Brain microvascular endothelial cell (primary cell): ENCODE measurements at places on chromosomes 12 and 14.
A peak's percentile ranks its signal among the peaks of the same experiment; 100 is the strongest.

GRCh38 chr12:41950455-41950854 is 194.2 kb downstream of the GXYLT1 start:
- DNase-seq = no peak

DNA sequence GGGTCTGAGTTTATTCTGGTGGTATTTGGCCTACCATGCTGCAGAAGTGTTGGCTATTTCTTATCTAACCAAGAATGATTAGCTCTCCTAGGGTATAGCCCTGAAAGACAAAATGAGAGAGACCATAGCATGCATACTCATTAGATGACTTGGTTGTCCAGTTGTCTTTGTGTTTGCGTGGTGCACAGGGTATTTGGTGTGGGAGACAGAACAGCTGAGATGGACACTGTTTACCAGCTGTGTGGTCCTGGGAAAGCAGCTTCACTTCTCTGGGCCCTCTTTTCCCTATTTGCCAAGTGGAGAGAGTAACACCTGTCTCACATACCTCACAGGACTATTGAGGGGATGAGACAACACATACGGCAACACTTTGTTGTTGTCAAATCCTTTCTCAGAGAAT is 95.6 kb downstream of the SLC8A3 start:
- DNase-seq = no peak

DNA sequence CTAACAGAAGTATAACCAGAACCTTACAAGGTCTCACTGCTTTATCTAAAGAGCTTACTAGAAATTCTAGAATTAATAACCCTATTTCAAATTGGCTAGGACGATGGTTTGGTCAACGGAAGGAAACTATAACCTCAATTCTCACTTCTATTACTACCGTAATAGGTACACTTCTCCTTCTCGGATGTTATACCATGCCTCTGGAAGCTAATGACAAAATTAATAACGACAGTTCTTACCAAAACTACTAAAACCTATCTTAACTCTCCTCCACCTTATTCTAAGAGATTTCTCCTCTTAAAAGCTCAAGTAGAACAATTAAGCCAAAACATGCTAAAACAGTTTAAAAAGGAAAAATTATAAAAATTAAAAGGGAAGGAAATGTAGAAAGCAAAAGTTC is 23.7 kb upstream of the UBC start:
- DNase-seq = no peak

DNA sequence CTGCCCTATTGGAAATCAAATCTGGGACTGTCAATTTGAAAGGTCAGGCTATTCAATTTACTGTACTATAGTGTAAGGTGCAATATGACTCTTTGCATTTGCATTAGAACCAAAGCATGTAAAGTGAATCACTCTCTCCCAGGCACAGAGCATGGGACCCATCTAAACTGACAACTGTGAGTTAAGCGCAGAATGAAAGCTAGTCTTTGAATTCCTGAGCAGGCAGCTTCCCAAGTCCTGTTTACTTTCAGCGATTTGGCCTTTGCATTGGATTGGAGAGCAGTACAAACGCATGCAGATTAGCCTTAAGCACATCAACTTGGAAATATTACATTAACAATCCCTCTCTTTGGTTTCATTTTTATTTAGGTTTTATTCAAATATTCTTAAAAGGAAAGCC is 74.6 kb downstream of the RERG start:
- no peak for DNase-seq

DNA sequence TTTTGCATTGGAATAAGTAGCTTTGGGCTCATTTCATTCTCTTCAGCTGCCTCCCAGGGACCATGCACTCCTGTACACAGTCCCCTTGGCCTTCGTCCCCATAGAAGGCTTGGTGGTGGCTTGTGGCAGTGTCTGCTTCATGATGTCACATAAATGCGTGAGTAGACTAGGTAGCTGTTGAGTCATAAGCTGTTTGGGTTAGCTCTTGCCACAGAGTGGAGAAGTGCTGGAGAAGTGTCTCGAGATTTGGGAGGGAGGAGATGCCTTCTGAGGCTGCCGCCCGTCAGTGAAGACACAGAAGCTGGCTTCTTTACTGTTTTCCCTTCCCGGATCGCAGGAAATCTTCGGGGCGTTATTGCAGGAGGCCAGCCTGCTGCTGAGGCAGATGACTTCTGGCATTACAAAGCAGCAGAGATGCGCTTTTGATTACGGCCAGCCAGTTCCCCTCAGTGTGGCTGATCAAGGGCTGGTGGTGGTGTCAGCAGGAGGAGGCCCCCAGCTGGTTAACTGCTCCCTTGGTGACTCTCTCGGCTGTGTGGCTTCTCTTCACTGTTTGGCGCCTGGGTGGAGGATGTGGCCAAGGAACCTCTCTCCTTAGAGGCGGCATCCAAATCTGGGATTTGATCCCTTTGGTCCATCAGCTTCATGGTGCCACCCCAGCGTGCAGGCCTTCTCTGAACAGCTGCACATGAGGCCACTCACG is 67.6 kb downstream of the AACS start:
- peak; percentile 4 for DNase-seq

DNA sequence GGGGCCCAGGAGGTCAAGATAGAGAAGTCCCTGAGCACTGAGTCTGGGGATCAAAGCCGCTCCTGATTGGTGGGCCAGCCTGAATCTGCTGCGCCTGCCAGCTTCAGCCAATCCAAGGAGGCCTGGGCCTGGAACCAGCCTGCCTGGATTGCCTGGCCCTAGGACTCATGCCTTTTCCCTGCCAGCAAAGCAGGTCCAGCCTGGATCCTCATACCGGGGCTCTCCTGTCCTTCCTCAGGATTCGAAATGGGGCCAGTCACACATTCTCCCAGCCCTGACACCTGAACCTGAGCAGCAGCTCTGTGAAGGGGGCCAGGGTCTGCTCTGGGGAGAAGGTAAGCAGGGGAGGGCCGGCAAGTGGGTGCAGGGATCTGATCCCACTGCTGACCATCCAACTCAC is 81.9 kb downstream of the NINJ2 start:
- DNase-seq = no peak
